ENCODE measurements at places on chromosomes 7 and 10. TPM values are rescaled to one million over a fixed set of nuclear protein-coding genes. Genes with fewer than 3 reads are reported as not detected.

Gene METTL27
- total RNA-seq, result 1.4 TPM

Gene SMO
- total RNA-seq, result 2.8 TPM

Gene OR6B1
- not detected for total RNA-seq

Gene GIGYF1
- total RNA-seq, result 72.1 TPM

Gene GIMAP6
- total RNA-seq, result 127 TPM

Gene GBX1
- total RNA-seq, result not detected

Gene SCD
- total RNA-seq, result 56.3 TPM

Gene OPALIN
- not detected for total RNA-seq

DNA sequence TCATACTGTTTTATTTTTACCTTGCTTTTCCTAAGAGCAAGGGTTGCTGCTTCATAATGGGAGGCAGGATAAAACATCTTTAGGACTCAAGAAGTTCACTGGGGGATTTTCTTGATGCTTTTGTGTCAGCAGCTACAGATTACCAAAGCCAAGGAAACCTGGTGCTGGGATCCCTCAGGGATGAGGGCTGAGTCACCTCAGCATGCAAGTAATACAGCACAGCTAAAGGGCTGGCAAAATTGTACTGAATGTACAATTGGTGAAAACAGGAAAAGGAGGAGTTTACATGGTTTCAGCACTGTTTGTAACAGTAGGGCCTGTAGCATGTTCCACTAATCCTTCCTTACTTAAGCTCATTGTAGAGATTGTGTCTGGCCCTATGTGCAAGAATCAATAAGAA is 1056.8 kb downstream of the SORCS1 start:
- H3K4me3 ChIP-seq, result no peak overlapping the region

GRCh38 chr7:41915871-41916270 is 213.0 kb upstream of the INHBA start:
- H3K36me3 ChIP-seq, result no peaks in the 10 kb centered on the region
- no peaks in the 10 kb centered on the region for H3K4me1 ChIP-seq
- H3K27ac ChIP-seq, result no peak overlapping the region
- DNase-seq, result no peak

GRCh38 chr7:124667312-124668153 is 98.1 kb downstream of the GPR37 start:
- no peaks in the 10 kb centered on the region for H3K36me3 ChIP-seq
- no peak overlapping the region for H3K27ac ChIP-seq
- H3K4me3 ChIP-seq, result no peak overlapping the region

DNA sequence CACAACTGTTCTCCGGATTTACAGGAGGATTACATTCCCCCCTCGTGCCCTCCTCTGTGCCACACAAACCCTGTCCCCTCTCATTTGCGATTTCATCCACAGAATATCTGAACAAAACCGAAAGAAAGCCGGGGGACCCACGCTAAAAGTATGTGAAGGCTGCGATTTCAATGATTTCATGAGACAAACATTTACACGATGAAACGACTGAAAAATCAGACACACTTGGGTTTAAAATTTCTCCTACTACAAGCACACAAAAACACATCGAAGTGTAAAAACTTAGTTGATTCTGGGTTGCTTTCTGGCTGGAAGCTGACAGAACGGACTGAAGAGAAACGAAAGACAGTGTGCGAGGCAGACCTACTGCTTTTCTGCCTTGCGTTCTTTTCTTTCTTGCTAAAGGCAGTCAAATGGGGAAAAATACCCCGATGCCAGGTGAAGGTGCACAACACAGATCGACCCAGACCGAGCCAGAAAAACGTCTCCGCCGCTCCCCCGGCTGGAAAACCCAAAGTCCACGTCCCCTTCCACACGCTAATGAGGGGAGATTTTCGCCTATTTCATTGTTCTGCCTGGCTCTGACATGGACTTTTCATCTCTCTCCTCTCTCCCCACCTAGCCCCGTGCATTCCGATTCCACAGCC is 1.2 kb downstream of the HIPK2 start:
- peaks cover 6% of the 10 kb centered on the region for H3K27me3 ChIP-seq
- DNase-seq, result no peak
- H3K4me3 ChIP-seq, result peak overlapping the region; percentile 68

GRCh38 chr10:131692686-131693334 is 208.0 kb upstream of the PPP2R2D start:
- no peaks in the 10 kb centered on the region for H3K4me1 ChIP-seq
- no peaks in the 10 kb centered on the region for H3K36me3 ChIP-seq
- no peak overlapping the region for H3K27ac ChIP-seq

GRCh38 chr7:122983261-122983660 is 12.2 kb downstream of the TAS2R16 start:
- no peak overlapping the region for H3K4me3 ChIP-seq
- H3K4me1 ChIP-seq, result no peaks in the 10 kb centered on the region
- DNase-seq, result no peak
- no peaks in the 10 kb centered on the region for H3K36me3 ChIP-seq
- H3K27ac ChIP-seq, result no peak overlapping the region

- H3K27me3 ChIP-seq, result no peaks in the 10 kb centered on the region
- H3K36me3 ChIP-seq, result no peaks in the 10 kb centered on the region
- peak overlapping the region; percentile 86 for H3K27ac ChIP-seq
- DNase-seq, result no peak
Measured at GRCh38 chr7:97871659-97872024, 566 bp downstream of the ASNS start.

- H3K36me3 ChIP-seq, result no peaks in the 10 kb centered on the region
- no peaks in the 10 kb centered on the region for H3K27me3 ChIP-seq
- no peak for DNase-seq
- H3K4me3 ChIP-seq, result no peak overlapping the region
- no peak overlapping the region for H3K27ac ChIP-seq
Measured at GRCh38 chr10:96746503-96746902, 26.2 kb upstream of the PIK3AP1 start.

DNA sequence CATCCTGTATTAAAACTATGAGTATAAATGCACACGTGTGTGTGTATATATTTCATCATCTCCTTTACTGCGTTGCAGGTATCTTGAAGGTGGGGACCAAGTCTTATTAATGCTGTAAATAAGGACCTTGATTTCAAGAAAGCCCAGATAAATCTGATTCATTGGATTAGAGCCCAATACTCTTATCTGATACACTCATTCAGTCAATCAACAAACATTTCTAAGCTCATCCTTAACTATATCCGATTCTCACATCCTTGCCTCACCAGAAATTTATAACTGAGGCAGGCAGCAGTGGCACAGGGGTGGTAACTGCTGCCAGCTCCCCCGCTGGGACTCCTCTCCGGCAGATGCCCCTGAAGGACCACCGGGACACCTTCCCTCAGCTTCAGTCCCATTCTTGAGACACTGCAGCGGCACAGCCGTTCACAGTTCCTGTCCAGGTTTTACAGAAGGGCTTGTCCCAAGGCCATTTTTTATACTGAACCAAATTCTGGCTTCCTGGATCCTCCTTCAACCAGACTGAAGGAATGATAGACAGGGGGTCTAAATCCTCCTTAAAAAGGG is 54.0 kb downstream of the BRI3 start:
- H3K4me1 ChIP-seq, result no peaks in the 10 kb centered on the region
- no peaks in the 10 kb centered on the region for H3K36me3 ChIP-seq
